Right ventricle myocardium superior (tissue), 1 donor: ENCODE measurements at places on chromosomes 7 and 10. TPM values are rescaled to one million over a fixed set of nuclear protein-coding genes. Genes with fewer than 3 reads are reported as not detected.

DNA sequence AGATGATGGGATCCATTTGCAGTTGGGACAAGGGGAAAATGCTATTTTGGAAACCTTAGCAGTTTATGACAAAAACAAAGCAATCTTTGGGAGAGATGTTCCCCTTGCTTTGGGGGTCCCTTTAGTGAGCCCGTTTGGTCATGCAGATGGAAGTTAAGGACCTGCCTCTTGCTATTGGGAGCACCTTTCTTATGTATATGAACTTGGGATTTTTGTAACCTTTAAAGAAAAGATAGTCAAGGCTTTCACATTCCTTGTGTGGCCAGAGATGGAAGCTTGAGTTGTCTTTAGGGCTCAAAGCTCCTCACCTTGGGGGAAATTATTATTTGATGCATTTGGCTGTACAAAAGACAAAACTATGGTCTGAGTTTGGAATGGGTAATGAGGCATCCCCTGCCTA lies 179.0 kb upstream of the PLPP4 start:
- DNase-seq, result no peak

DNA sequence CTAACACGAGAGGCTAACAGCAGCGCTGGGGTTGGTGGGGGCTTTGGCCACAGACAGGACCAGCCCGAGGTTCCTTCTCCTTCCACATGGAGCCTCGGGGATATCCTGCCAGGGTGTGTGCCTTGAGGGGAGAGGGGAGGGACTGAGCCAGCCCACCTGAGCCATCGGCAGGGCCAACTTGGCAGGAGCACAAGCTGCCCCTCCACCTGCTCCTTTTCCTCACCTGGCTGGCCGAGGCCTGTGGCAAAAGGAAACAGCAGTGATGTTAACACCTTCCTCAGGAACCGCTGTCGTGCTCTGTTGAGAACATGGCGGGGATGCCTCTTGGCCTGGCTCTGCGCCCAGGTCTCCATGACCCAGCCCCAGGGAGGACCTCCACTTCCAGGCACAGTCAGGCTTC lies 255.1 kb upstream of the PPP2R2D start:
- no peak for DNase-seq

DNA sequence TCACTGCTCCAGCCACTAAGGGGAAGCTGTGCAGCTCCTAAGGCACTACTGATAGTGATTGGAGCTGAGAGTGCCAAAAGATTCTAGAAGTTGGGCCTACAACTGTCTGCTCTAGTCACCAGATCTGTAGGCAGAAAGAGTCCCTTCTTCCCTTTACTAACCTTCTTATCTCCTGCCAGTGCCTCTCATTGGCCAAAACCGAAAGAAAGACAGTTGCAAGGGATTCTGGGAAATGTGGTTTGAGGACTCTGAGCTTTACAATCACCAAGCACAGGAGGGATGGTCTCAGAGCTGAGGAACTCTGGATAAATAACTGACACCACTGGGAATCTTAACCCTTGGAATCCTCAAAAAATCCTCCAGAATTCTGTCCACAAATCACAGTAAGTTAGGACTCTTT lies 615.8 kb downstream of the CCSER2 start:
- DNase-seq, result no peak

- no peak for DNase-seq
Observed at GRCh38 chr10:48526846-48527505, 77.9 kb downstream of the ARHGAP22 start.

DNA sequence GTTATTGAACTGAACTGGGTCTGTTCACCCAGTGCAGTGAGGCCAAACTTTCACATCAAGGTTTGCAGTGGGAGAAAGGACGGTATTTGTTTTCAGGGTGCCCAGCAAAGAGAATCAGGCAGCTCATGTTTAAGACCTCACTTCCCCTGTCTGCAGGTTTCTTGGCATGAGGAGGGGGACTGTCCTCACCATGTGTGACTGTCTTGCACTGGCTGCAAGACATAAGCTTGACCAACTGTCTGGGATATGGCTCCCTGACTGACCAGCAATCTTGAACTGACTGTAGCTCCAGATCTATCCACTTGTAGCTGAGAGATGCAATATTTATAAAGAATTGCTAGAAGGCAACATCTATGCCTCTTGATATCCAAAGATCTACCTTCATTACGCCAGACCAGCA lies 39.9 kb downstream of the RAMP3 start:
- no peak for DNase-seq

DNA sequence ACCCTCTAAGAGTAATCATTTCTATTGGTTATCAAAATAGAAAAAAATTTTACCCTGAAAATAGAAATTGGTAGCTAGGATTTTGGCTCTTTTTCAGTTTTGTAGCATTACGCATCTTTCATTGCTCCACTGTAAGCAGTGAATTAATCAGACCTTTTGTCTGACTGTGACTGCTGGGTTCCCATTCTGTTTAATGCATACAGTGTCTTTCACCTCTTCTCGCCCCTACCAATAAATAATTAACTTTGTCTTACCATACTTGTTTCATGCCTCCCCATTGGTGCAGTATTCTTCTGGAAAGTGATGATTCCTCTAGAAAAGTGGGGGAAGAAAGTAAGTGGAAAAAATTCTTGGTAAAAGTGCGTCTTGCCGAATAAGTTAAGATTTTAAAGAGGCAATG lies 73.2 kb downstream of the AP3M1 start:
- DNase-seq, result no peak

DNA sequence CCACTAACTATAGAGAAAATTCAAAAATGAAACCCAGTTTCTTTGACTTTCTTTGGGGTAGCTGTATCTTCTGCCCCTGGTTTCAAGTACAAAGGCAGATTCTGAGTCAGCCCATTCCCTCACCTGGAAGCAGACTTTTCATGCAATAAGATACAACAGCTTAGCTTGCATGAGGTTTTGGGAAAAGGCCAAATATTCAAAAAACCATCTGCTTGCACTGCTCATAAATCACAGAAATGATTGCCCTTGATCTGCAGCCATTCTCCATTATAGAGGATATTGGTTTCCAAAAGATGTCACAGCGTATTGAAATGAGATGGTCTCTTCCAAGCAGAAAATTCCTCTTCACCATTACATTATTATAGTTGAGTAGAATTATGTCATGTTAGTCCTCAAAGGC lies 354.0 kb downstream of the PHF14 start:
- DNase-seq, result no peak

ZP3 gene
- total RNA-seq, result not detected

C7orf57 gene
- total RNA-seq, result not detected

UNC5B gene
- 12.2 TPM for total RNA-seq

- DNase-seq, result peak; percentile 56
Observed at GRCh38 chr7:76316984-76317781, 14.7 kb downstream of the HSPB1 start.

- no peak for DNase-seq
Observed at GRCh38 chr10:76017026-76017732, 585.8 kb downstream of the LRMDA start.

COL1A2 gene
- total RNA-seq, result 62.9 TPM

- DNase-seq, result no peak
Observed at GRCh38 chr10:71666639-71667386, 52.8 kb downstream of the C10orf105 start.

DNA sequence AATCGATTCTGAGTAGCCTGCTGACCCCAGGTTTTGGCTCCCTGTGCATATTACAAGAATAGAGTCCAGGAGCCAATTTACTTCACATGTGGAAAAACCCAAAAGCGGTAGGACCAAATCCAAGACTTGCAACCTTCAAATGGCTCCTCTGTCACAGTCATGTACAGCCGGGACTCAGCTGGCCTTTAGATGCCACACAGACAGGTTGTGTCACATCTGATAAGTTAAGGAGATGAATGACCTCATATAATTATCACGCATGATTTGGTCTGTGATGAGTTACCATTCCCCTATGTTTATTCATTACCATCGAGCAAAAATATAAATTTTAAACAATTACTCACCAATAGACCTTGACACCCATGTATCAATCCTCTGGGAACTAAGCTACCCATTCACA lies 14.2 kb downstream of the CACNA2D1 start:
- no peak for DNase-seq

DNA sequence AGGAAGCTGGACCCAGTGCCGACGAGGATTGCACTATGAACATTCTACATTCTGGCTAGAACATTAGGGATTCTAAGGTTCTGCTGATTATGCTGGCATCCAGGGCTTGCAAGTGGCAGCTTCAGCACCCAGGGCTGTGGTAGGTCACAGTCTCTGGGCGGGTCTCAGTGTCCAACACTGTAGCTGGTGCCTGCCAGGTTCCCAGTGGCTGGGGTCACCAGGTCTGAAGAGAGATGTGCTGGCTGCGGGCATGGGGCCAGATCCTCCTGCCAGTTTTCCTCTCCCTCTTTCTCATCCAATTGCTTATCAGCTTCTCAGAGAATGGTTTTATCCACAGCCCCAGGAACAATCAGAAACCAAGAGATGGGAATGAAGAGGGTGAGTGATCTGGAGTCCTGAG lies at the start of gene PTTG1IP2:
Gene PTTG1IP2, plus strand, starts transcription at position 86 of the 400 bp plus-strand sequence. Its CDS starts 148 bp downstream, at position 234.
- no peak for DNase-seq

DNA sequence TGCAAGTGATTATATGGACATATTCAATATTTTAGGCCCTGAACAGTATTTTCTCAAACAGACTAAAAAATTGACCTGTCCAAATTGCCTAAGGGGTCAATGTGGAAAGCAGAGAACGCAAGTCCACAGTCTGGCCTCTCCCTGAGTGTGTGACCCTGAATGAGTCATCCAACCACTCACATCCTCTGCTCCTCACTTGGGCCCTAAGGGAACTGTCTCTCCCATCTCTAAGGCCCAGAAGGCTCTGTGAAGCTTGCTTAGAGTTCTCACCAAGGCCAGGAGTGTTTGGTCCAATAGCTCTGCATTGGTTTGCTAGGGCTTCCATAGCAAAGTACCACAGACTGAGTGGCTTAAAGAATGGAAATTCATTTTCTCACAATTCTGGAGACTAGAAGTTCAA lies 155.1 kb downstream of the LSM5 start:
- DNase-seq, result no peak

VIPR2 gene
- total RNA-seq, result 15.2 TPM
